ENCODE measurements at places on chromosomes 11 and 22.

DNA sequence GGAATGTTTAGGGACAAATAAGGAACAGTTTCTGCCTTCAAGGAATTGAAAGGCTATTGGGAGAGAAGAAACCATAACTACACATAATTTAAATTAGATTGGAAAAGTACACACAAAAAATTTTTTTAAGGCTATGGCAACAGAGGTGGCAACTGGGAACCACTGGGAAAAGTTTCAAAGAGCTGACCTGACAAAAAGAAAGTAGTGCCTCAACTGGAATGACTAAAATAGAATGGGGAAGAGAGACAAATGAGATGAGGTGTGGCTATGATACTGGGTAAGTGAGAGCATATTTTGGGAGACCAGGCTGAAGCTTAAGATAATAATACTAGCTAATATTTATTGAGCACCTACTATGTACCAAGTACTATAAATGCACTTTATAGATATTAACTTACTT is 2.9 kb upstream of the AKIP1 start:
- DNase-seq: no peak

DNA sequence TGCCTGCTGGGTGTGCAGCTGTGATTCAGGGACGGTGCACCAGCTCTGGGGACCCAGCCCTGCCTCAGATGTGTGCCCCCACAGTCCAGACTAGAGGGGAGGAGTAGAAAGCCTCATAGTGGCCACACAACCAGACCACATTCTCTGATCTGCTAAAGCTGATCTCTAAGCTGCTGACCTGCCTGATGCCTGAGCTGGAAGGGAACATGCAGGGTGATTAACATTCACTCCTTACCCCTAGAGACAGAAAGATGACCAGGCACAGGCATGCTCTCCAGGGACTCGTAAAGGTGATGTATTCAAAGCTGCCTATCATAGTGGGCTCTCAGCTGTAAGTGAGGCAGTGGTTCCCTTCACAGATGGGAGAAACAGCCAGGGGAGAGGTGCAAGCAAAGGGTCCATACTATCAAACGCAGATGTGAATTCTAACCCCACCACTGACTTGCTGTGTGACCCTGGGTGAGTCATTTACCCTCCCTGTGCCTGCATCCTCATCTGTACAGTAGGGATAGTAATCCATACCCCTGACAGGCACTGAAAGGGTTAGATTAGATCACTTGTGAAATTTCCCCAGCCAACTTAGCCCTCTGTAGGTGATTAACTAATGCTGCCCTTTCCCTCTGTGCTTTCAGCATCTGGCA is 29.0 kb upstream of the LRRC32 start:
- DNase-seq: no peak

DNA sequence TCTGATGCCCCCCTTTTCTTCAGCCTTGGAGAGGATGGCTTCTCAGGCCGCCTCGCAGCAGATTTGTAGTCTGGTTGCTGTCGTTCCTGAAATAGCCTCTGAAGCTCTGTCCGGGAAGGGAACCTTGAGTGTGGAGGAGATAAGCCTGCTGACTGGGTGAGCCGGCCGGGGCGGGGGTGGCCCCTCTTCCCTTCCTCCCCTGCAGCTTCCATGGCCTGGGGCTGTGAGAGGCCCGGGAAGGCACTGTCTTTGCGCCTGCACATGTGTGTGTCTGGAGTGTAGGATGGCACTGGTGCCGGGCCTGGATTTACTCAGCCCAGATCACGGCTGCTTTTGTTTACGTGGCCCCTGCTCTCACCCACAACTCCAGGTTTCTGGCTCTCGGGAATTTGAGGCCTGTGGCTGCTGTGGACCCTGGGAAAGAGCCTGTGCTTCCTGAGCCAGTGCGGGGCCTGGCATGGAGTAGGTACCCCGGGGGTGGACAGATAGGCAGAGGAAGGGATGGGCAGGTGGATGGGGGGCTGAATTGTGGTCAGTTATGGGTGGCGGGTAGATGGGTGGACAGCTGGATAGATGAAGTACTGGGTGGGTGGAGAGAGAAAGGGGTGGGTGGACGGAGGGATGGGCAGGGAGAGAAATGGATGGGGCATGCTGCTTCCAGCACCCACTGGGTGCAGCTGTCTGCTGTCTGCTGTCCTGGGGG is 16.6 kb downstream of the KCNQ1 start:
- DNase-seq: no peak

GRCh38 chr11:69915501-69916250 is 96.5 kb upstream of the FGF3 start:
- peak; percentile 67 for DNase-seq

DNA sequence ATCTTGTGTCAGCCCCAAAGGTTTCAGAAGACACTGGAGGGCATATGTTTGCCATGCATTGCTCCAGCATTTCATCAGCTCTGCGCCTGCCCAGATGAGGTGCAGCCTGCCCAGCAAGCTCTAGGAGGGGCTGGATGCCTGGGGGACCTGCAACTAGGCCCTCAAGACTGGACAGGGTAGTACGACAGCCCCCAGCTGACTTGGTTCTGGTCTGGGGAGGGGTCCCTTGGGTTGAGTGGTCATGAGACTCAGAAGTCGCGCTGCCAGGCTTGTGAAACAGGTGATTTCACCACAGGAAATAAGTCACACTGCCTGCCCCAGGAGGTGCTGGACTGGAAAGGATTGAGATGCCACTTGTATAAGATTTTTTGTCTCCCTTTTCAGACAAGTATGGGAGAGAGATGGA is 23.4 kb downstream of the TPBGL start:
- no peak for DNase-seq

- no peak for DNase-seq
Measured at GRCh38 chr22:37803639-37804351, 3.9 kb upstream of the GCAT start.

DNA sequence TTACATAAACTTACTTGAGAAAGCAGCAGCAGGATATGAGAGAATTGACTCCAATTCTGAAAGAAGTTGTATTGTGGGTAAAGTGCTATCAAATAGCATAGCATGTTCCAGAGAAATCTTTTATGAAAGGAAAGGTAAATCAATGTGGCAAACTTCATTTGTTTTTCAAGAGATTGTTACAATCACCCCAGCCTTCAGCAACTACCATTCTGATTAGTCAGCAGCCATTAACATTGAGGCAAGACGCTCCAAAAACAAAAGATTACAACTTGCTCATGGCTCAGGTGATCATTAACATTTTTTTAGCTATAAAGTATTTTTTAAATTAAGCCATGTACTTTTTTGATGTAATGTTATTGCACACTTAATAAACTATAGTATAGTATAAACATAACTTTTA is 357.2 kb downstream of the TMEM135 start:
- DNase-seq: no peak

- no peak for DNase-seq
Measured at GRCh38 chr11:100800202-100800601, 113.1 kb downstream of the ARHGAP42 start.

GRCh38 chr22:21697880-21698279 is 32.1 kb downstream of the PPIL2 start:
- DNase-seq: no peak

GRCh38 chr11:6603287-6604080 is at the start of the genes ILK and RRP8:
Gene ILK, plus strand, starts transcription at chr11:6603774. Its CDS starts 498 bp downstream, at chr11:6604272.
Gene RRP8, minus strand, starts transcription at chr11:6603616. Its CDS starts 114 bp downstream, at chr11:6603502.
- DNase-seq: peak; percentile 86

DNA sequence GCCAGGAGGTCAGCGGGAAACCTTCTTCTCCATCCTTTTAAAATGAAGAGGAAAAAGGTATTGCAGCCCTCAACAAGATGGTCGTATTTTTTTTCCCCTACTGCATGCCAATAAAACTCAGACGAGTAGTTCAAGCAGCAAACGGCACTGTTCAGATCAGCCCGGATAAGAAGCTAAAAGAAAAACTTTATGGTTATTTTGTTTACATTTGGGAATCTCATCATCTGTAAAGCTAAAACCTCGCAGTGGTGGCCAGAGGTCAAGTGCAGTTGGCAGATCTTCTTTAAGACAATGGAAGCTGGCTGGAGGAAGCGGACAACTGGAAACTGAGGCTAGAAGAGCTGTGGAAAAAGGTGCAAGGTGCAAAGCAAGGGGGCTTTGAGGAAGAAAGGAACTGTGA is 31.0 kb upstream of the CHRM4 start:
- no peak for DNase-seq

DNA sequence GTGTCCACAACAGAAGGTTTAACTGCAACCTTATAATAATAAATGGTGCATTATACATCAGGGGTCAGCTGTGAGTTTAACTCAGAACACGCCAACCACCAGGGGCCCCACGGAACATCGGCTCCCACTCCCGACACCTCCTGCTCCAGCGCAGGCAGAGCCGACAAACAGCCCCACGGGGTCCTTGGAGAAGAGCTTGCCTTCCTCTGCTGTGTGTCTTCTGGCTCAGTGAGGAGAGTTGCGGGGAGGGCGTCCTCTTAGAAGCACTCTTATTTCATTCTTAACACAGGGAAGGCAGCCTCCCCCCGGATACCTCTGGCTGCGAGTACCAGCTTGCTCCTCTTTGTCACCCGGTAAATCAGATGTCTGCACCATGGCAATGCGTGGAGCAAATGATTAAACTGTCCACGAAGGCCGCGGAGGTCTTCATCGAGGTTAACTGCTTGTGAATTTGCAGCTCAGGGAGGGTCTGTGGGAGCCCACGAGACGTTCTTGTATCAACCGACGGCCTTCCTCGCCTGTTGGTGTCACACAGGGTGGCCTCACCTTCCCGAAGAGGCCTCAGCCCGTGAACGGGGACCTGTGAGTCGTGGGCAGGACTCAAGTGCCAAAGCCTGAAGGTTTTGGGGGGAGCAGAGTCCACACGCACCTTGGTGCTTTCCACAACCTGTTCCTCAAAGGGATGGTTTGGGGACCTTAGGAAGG is 464.0 kb downstream of the BRD1 start:
- DNase-seq: no peak

DNA sequence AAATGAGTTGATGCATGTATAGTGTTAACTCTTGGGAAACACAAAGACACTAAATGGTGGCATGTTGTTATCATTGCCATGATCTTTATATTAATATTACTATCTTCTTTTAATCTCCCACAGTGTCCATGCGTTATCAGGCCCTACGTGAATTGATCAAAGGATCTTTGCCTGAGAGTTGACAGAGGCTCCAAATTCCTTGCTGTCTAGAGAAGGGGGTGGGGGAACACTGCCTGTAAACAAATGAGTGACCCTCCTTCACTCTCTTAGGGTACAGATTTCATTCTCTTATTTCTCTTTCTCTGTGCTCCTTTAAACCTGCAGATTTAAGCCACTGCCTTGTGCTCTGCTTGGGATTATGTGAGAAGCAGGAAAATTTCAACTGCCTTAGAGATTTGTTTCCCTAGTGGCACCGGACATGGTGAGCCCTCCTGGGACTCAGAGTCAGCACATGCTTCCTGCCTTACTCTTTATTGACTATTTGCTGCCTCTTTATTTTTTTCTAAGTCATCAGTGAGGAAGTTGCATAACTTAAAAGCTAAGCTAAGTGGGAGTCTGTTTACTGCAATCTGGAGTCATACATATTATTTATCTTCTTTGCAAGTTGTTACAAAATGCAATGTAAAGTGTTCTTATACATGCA is 122.9 kb downstream of the MAML2 start:
- no peak for DNase-seq

DNA sequence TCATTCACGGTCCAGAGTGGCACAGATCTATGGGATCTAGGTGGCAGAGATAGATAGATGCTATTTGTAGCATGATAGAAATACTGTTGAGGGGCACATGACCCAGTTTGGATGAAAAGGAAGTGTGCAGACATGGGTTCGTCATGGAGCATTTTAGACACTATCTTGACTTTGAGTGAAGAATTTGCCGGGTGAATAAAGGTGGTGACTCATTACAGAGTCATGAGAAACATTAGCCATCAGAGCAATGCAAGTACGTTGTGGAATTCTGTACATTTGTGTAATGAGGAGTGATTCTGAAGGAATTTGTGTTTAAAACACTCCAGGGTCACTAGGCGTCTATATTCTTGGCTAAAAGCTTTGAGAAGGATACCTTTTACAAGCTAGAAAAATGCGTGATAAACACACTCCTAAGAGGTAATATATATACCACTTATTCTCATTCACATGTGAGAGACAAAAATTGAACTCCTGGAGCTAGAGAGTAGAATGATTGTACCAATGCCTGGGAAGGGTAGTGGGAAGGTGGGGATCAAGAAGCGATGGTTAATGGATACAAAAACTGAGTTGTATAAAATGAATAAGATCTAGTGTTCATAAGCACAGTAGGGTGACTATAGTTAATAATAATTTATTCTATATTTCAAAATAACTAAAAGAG is 593.7 kb upstream of the LUZP2 start:
- DNase-seq: no peak

DNA sequence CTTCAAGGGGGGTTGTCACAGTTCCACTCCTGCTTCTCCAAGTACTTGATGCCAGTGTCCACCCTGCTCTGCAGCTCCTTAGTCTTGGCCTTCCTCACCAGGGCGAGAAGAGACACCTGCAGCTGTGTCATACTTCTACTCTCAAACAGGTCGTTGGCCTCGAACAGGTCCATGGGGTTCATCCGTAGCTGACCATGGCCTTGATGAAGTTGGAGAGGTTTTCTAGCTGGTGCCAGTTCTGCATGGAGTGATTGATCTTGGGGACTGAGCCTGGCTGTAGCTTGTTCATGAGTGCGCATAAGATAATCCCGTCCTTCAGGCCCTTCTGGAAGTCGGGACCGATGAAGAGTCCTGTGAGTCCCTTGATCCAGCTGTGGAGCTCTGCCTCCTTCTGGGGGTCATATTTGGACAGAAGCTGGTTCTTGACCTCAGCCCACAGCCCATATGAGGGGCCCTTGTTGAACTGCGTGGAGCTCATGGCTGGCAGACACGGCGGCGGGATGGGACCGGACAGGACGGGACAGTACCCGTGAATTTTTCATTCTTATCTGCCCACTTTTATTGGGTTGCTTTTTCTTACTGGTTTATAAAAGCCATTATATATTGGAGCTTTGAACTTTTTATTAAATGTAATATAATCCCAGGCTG is 33.4 kb upstream of the HORMAD2 start:
- no peak for DNase-seq

GRCh38 chr22:22479999-22480532 is 28.5 kb downstream of the ZNF280B start:
- DNase-seq: no peak

DNA sequence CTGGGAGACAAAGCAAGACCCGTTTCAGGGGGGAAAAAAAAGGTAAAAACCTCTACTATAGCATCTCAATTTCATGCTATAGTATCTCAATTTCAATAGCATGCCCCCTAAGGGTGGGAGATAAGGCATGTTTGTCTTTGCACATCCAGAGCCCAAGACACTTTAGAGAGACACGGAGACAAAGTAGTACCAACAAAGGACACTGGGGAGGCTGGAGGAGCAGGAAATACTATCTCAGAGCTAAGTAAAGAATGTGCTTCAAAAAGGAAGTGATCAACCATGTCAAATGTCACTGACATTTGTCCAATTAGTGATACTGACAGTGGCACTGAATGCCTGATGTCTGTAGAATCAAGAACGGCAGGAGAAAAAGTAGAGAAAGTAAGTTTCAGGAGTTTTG is 68.6 kb downstream of the RRAS2 start:
- no peak for DNase-seq

DNA sequence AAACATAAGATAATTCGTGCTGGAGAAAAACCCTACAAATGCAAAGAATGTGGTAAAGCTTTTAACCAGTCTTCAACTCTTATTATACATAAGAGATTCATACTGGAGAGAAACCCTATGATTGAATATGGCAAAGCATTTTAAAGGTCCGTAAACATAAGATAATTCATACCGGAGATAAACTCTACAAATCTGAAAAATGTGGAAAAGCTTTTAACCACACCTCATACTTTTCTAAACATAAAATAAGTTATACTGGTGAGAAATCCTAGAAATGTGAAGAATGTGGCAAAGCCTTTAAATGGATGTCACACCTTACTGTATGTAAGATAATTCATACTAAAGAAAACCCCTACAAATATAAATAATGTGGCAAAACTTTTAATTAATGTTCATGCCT is 20.7 kb downstream of the PLAAT5 start:
- no peak for DNase-seq

Measured in stimulated activated CD4-positive, alpha-beta T cell treated with anti-CD3 and anti-CD28 coated beads, Interleukin-4, amount 100 ng/mL, for 48 hours (primary cell).